Left renal pelvis (tissue), 4 donors: ENCODE measurements at places on chromosomes 7 and 10.
A peak's percentile ranks its signal among the peaks of the same experiment; 100 is the strongest.

GRCh38 chr10:126972635-126973414 lies 67.6 kb downstream of the DOCK1 start:
- DNase-seq, result peak; percentile 71

- no peak for DNase-seq
Measured at GRCh38 chr10:67779465-67780203, 58.4 kb downstream of the DNAJC12 start.

DNA sequence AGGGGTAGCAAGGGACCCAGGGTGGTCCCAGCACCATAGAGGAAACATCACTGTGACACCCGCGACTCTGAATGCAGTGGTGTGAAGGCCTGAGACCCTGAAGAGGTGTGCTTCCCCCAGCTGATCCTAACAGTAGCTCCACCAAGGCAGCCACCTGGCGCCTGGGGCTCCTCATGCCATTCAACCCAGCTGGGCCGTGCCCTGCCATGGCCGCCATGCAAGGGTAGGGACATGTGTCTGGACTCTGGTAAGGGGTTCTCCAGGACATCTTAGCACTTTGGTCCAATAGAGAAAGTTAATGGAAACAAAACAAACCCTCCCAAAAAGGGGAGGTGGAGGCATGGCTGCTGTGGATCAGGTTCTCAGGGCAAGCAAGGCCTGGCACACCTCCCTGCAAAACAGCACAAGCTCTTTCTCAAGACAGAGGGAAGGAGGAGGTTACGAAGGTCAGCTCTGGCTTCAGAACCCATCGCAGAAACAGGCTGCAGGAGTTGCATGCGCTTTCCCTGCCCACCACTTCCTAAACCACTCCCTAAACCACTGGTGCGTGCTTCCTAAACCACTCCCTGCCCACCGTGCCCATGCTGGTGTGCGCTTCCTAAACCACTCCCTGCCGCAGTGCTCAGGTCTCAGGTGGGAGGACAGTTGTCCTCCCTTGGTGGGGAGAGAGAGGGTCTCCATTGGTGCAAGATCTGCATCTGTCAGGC lies 108.7 kb downstream of the LARP4B start:
- no peak for DNase-seq

DNA sequence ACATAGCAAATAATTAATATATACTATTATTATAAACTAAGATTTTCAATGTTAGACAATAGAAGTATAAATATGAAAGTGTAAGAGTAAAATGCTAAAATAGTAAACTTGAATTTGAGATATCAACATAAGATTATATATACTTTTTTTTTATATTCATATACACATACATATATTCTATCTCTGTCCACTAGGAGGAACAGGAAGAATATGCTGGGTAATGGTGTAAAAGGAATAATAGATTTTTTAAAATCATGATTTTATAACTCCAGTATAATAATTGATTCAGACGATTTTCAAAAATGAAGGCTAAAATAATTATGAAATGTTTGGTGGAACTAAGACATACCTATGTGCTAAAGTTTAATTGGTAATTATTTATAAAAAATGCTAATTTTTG lies 37.7 kb downstream of the AGMO start:
- no peak for DNase-seq

GRCh38 chr7:43537765-43538403 lies 45.0 kb upstream of the STK17A start:
- no peak for DNase-seq

DNA sequence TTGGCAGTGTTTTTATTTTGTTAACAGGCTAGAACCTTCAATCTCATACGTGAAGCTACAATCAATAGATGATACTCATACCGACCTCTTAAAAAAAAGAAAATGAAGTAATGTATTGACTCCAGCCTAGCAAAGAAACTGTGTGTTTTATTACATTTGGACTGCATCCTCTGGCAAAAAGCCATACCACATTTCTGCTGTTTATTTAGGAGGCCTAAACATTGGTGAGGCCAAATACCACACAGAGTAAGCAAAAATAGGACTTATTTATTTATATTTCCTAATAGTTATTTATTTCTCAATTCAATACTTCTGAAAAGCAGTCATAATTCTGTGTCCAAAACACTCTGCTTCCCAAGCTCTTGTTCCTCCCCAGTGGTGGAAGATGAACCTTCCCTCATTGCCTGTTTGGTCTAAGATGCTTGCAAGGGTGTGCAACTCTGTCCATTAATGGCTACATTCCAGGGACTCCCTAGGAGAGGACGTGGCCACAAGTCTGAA lies 398.8 kb upstream of the KLF6 start:
- no peak for DNase-seq

GRCh38 chr7:159197066-159197975 lies 52.7 kb upstream of the VIPR2 start:
- peak; percentile 45 for DNase-seq

DNA sequence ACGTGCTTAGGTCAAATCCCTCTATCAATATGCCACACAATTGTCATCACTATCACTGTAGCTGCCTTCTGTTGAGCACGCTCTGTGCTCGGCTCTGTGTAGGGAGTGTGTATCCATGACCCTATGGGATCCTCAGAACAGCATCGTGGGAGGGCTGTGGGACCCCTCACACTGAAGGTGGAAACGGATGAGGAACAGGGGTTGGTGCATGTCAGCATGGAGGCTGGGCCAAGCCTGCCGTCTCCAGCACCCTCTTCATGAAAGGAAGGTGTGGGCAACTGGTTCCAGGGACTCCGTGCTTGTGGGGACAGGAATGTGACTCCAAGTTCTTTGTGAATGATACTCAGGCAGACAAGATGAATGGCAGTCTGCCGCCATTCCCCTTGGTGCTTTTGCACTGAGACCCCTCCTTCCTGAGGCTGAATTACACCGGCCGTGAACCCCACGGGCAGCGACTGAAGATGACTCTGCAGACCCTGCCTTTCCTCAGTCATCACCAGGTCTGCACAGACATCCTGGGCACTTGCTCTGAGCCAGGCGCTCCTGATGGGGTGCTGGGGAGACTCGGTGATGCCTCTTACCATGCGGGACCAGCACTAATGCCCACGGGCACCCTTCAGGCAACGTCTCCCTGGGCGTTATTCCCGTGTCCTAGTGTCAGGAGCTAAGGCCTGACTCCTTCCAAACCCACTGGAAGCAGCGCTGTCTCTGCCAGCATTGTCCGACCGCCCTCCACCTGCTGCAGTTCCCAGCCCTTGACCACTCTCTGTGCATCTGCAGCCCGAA lies 495.2 kb downstream of the TCERG1L start:
- DNase-seq, result no peak

- DNase-seq, result no peak
Measured at GRCh38 chr7:18208921-18209320, 181.3 kb upstream of the PRPS1L1 start.

DNA sequence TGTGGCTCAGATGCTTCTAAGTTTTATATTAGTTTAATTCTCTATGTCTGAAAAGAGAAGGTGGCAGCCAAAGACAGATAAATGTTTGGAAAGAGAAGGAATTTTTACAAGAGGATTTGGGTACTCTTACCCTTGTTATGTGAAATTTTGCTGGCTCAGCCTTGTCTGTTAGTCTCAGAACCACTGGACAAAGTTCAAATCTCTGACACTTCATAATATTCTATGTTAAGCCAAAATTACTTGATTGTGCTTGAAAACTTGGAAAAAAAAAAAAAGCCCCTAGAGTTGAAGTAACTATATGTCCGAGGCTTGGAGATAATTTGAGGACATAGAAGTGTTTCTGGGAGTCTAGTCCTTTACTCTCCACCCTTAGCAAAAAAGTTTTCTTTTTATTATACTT lies 1079.3 kb upstream of the LRRTM3 start:
- DNase-seq, result no peak

- DNase-seq, result no peak
Measured at GRCh38 chr10:48257407-48257961, 17.0 kb downstream of the FRMPD2 start.

DNA sequence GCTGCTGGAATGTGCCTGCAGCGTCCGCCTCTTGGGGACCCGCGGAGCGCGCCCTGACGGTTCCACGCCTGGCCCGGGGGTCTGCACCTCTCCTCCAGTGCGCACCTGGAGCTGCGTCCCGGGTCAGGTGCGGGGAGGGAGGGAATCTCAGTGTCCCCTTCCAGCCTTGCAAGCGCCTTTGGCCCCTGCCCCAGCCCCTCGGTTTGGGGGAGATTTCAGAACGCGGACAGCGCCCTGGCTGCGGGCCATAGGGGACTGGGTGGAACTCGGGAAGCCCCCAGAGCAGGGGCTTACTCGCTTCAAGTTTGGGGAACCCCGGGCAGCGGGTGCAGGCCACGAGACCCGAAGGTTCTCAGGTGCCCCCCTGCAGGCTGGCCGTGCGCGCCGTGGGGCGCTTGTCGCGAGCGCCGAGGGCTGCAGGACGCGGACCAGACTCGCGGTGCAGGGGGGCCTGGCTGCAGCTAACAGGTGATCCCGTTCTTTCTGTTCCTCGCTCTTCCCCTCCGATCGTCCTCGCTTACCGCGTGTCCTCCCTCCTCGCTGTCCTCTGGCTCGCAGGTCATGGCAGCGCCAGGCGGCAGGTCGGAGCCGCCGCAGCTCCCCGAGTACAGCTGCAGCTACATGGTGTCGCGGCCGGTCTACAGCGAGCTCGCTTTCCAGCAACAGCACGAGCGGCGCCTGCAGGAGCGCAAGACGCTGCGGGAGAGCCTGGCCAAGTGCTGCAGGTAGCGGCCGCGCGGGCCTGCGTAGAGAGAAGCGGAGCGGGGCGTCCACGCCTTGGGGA lies 645 bp downstream of the SLC26A4 start:
- no peak for DNase-seq

DNA sequence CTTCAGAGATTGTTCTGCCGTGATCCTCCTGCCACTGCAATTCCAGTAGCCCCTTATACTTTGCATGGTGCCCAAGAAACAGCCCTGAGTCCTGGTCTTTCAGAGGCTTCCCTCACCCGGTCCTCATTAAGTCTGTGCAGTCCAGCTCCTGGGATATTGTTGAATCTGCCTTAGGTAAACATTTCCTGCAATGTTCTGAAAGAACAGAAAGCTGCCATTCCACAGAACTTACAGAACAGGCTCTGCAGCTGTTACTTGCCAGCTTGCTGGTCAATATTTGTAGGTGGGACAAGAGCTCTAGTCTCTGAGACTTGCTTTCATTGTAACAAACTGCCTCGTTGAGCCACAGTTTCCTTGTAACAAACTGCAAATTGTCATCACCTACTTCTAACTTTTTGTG lies 115.0 kb upstream of the KIF5B start:
- no peak for DNase-seq

DNA sequence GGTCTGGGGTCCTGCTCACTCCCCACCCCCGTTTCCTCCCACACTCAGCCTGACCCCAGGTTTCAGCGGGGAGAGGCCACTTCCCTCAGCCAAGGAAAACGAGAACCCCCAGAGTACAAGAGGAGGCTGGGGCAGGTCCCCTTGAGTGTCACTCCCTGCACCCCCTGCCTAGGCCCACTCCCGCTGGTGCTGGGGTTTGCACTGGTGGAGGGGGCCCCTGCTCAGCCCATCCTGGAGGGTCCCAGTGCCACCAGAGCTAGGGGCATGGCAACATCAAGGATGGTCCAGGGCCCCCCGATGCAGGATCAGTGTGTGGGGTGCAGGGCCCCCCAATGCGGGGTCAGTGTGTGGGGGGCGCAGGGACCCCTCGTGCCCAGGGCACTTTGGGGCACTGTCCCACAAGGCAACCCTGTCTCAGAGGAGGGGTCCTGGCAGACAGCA lies 70.5 kb upstream of the KCTD7 start:
- no peak for DNase-seq

DNA sequence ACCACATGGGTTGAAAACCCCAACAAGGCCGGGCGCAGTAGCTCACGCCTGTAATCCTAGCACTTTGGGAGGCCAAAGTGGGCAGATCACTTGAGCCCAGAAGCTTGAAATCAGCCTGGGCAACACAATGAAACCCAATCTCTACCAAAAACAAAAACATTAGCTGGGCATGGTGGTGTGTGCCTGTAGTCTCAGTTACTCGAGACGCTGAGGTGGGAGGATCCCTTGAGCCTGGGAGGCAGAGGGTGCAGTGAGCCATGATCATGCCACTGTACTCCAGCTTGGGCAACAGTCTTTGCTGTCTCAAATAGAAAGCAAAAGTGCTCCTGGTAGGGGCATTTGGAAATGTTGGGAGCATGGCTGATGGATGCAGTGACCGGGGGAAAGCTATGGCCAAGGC lies 209.6 kb upstream of the PLXNA4 start:
- DNase-seq, result no peak

DNA sequence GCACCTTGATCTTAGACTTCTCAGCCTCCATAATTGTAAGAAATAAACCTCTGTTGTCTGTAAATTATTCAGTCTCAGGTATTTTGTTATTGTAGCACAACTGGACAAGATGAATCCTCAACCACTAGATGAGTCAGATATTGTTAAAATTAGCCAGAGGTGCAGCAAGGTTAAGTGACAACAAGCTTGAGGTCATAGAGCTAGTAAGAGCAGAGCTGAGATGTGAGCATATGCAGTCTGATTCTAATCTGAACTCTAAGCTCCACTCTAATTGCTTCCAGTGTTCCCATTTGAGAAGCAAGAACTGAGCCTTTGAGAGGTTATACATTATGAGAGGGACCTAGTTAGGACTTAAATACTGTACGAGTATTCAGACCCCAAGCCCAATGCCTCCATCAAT lies 93.1 kb downstream of the FZD1 start:
- no peak for DNase-seq

DNA sequence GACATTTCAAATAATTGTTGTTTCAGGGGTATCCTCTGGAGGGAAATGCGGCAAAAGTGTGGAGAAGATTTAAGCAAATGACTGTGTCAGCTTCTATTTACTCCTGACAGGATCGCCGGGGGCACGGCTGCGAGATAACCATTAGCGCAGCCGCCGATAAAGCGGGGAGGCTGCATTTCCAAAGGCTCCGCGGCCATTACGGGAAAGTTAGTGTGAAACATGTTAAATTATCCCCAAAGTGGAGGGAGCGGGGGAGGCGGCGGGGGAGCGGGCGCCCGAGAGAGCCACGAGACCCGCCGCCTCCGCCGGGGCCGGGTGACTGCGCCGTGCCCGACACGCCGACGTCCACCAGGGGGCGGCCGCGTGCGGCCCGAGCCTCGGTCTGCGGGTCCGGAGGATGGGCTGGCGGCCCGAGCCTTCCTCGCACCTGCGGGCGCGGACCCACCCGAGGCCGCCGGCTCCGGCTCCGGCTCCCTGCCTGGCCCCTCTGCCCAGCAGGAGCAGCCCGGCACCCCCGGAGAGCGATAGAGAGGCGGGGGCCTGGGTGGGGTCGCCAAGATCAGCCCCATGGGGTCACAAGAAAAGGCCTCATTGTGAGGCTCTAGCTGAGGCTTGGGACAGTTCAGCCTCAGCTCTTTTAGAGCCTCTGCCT lies 74.4 kb upstream of the PAX2 start:
- no peak for DNase-seq

GRCh38 chr10:21757185-21757901 lies 223.3 kb downstream of the MLLT10 start:
- no peak for DNase-seq

- DNase-seq, result no peak
Measured at GRCh38 chr7:76316984-76317781, 14.7 kb downstream of the HSPB1 start.

DNA sequence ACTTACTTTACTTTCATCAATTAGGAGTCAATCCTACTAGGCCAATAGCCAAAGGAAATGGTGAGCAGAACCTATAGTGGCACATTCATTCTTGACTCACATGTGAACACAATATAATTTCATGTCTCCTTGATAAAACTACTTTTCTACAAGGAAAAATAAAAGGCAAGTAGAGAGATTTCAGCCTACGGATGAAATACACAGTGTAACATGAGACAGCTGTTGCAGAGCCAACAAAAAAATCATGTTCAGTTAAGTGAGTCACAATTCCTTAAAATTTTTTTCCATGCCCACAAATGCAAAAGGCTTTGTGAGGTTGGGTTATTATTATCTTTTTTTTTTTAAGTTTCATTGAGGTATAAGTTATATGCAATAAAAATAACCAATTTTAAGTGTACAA lies 54.8 kb downstream of the GPR141 start:
- no peak for DNase-seq
